Activated naive CD4-positive, alpha-beta T cell treated with anti-CD3 and anti-CD28 coated beads, Interleukin-2, amount 50 U/mL, for 16 hours (primary cell): ENCODE measurements at places on chromosomes 1 and 21.

DNA sequence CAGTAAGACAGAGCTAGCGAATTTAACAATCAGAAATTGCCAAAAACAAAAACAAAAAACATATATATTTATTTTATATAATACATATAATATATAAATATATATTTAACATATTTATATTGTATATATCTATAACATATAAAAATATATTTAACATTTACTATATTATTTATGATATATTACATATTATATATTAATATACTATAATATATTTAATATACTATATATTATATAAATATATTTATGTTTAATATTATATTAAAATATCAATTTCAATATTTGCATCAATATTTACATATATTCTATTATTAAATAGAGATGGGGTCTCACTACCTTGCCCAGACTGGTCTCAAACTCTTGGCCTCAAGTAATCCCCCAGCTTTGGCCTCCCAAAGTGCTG is 50.9 kb downstream of the TBX19 start:
- DNase-seq, result no peak

DNA sequence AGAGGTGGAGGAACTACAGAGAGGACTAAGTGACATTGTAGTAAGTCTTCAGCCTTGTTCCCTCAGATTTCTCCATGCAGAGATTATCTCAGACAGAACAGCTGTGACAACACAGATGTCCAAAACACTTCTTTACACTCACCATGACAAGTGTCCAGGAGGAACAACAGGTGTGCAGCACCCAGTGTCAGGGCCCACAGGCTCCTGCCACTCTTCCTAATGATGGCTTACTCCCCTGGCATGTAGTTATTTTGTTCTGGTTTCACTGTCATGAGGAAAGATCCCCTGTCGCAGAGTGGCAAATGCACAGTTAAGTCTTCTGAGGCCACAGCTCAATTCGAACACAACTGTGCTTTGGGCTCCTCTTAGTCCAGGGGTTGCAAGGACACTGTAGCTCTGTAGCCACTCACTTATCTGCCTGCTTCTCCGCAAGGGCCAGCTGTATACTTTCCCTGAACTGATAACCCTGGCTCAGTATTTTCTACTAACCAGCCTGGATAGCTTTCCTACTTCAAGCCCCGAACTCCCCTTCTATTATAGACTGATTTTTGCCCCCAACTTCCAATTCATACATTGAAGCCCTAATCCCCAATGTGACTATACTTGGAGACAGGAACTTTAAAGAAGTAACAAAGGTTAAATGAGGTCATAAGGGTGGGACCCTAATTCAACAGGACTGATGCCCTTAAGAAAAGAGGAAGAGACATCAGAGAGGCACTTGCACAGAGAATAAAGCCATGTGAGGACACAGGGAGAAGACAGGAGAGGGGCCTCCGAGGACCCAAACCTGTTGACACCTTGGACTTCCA is 11.1 kb downstream of the PDZK1 start:
- DNase-seq, result no peak

DNA sequence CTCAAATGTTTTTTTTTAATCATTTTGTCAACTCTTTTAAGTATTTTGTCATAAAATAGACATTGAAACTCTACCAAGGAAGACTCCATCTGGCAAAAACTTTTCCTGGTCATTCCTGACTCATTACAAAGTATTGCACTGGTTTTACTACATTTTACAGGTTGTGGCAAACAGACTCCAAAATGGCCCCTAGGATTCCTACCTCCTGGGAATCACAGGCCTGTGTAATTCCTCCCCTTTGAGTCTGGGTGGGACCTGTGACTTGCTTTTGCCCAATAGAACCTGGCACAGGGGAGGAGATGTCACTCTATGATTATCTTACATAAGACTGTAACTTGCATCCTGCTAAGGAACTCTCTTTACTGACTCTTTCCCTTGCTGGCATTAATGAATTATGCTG is 123.6 kb upstream of the KCNJ6 start:
- DNase-seq, result no peak

DNA sequence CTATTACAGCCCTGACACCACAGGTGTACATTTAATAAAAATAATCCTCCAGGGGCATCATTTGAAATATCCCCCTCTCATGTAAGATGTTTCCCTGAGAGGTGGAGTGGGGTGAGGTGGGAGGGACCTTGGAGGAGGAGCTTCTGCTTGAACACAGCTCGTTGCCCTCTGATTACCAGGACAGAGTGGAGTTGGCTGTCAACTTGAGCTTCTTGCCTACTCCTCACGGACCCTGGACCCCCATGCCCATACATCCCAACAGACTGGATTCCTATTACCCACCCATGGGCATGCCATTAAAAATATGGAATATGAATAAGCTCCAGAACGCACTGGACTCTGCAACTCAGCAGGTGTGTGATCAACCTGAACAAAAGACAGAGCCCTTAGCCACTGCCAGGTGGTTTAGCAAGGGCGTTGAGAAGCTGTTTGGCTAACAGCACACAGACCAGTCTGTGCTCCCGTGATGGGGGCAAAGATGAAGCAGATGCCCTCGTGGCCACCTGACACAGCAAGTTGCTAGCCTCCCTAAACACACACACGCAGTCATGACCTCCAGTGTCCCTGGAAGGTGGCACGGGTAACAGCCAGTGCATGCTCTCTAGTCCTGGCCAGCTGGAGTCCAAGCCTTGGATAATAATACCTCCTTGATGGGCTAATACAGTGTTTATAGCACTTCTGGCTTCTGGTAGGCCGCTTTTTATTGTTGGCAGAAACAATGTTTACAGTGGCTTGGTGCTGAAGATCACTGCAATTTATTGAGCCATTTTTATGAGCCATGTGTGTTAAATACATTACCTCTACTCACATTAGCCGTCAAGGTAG is 155.0 kb downstream of the TOMM20 start:
- no peak for DNase-seq

- DNase-seq, result no peak
Observed at GRCh38 chr1:96588416-96588995, 133.1 kb upstream of the PTBP2 start.

GRCh38 chr1:6239950-6240768 is 3.8 kb upstream of the HES3 start:
- no peak for DNase-seq
